ENCODE measurements at places on chromosomes 11 and 22. TPM values are rescaled to one million over a fixed set of nuclear protein-coding genes. Genes with fewer than 3 reads are reported as not detected.

The MMP3 gene
- total RNA-seq = not detected

The MPZL2 gene
- total RNA-seq = not detected

The CDPF1 gene
- total RNA-seq = 10.7 TPM

The DEUP1 gene
- total RNA-seq = not detected

The GLYAT gene
- not detected for total RNA-seq

The OR52I2 gene
- not detected for total RNA-seq

The SHANK3 gene
- 3.8 TPM for total RNA-seq

The TM7SF2 gene
- 13.4 TPM for total RNA-seq

The PAMR1 gene
- 219 TPM for total RNA-seq

The AMPD3 gene
- 2.9 TPM for total RNA-seq

The PKDREJ gene
- total RNA-seq = not detected

The ANO3 gene
- total RNA-seq = 0.58 TPM

The SLC25A17 gene
- total RNA-seq = 21.6 TPM

The OR5F1 gene
- total RNA-seq = not detected

The NUDT8 gene
- 10.0 TPM for total RNA-seq

The CBLIF gene
- total RNA-seq = not detected

The FOLR1 gene
- total RNA-seq = not detected

The SLC35E4 gene
- total RNA-seq = 8.4 TPM

The ACR gene
- not detected for total RNA-seq

The APOL1 gene
- total RNA-seq = 2.8 TPM

The ESAM gene
- total RNA-seq = 0.35 TPM

The OR8G5 gene
- total RNA-seq = not detected

The DRD4 gene
- total RNA-seq = not detected

The PATE1 gene
- total RNA-seq = not detected

The CD3D gene
- not detected for total RNA-seq

The HBG1 gene
- total RNA-seq = not detected

The VSIG10L2 gene
- not detected for total RNA-seq

The SCGB2A2 gene
- not detected for total RNA-seq

The HBE1 gene
- not detected for total RNA-seq

The ZNF280A gene
- total RNA-seq = not detected

The NAALAD2 gene
- total RNA-seq = 2.7 TPM

The GPR83 gene
- not detected for total RNA-seq

The CDC45 gene
- total RNA-seq = 3.1 TPM

The TNNT3 gene
- total RNA-seq = 28.9 TPM

The DERL3 gene
- total RNA-seq = under 0.01 TPM

The BAD gene
- total RNA-seq = 133 TPM

The B4GALNT4 gene
- 3.0 TPM for total RNA-seq

The SYT7 gene
- 2.6 TPM for total RNA-seq

The CNIH2 gene
- total RNA-seq = not detected

The KDM4D gene
- total RNA-seq = 0.77 TPM

The SNX32 gene
- 2.4 TPM for total RNA-seq

The LRFN4 gene
- 36.5 TPM for total RNA-seq

The CYTH4 gene
- not detected for total RNA-seq

The COA4 gene
- 61.9 TPM for total RNA-seq

The DGKZ gene
- 44.6 TPM for total RNA-seq

All from pericardium fibroblast (primary cell).